CD4-positive, alpha-beta T cell treated with Interferon gamma for 1 hour (primary cell): ENCODE measurements at places on chromosomes 3 and 15.

DNA sequence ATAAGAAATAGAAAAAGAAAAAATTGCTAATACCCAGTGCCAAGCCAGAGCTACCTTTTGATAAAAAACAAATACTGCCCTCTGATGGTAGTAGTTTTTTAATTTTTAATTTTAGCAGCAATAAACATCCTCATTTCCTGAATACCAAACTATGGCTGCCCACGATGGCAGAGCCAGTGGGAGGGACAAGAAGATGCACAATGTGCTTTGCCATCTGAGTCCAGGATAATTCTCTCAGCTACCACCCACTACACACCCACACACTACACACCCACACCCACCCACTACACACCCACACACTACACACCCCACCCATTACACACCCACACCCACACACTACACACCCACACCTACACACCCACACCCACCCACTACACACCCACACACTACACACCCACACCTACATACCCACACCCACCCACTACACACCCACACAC lies 17.8 kb downstream of the CEP19 start:
- peak; percentile 46 for DNase-seq

GRCh38 chr3:45565342-45565741 lies 29.2 kb upstream of the LIMD1 start:
- DNase-seq = no peak

- DNase-seq = no peak
Measured at GRCh38 chr3:99506-99905, 97.1 kb upstream of the CHL1 start.

- DNase-seq = no peak
Measured at GRCh38 chr3:149291178-149291577, 42.3 kb downstream of the TM4SF18 start.

DNA sequence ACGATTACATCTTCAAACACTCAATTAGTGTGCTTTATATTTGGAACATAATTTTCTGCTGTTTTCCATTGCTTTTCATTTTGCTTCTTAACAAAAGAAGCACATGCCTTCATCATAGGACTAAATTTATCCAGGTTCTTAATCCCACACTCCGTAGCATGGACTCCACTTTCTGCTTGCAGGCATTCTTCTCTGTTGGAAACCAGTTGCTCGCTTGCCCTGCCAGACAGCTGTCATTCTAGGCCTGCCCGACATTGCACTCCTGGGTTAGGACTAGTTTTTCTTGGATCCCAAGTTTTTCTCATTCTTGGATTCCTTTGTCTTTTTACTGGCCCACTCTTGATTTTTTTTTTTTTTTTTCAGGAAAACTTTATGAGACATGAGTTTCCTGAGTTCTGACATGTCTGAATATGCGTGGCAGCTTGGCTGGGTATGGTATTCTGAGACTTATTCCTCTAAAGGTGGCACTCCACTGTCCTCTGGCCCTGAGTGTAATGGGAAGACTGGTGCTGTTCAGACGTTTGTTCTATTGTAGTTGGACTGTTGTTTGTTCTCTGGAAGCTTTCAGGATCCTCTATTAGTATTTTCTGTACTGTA lies 6.3 kb upstream of the ATP1B3 start:
- no peak for DNase-seq

- DNase-seq = no peak
Measured at GRCh38 chr3:112230033-112230432, 64.0 kb downstream of the SLC9C1 start.

GRCh38 chr3:56291244-56291680 lies 177.0 kb downstream of the ERC2 start:
- no peak for DNase-seq

- no peak for DNase-seq
Measured at GRCh38 chr3:177787279-177788041, 590.2 kb upstream of the TBL1XR1 start.

DNA sequence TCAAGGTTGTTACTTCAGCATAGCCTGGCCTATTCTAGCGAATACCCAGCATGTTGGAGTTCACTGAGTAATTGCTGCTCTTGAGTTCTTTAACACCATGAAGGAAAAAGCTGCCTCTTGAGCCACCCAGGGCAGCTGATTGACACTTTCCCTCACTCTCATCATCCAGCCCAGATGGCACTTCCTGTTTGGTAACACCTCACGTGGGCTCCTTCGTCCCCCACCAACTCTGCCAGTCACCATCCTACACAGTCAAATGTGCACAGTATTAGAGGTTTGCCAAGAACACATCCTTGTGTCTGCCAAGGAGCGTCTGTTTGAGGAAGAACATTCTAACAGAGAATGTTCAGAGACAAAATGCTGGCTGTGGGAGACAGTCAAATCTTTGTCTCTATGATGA lies 266.3 kb downstream of the RPLP1 start:
- peak; percentile 67 for DNase-seq

DNA sequence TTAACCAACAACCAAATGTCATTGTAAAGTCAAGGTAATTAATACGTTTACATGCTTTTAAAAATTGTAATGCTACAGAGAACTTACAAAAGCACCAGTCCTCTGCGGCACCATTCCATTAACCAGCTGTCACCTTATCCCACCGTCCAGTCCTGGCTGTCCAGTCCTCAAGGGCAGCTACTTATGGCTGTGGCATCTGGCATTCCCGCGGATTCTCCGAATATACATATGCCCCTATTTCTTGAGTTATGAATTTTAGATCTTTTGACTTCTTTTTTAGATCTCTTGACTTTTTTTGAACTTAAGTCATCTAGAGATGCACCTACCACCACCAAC lies 382 bp upstream of the POMGNT2 start:
- no peak for DNase-seq

DNA sequence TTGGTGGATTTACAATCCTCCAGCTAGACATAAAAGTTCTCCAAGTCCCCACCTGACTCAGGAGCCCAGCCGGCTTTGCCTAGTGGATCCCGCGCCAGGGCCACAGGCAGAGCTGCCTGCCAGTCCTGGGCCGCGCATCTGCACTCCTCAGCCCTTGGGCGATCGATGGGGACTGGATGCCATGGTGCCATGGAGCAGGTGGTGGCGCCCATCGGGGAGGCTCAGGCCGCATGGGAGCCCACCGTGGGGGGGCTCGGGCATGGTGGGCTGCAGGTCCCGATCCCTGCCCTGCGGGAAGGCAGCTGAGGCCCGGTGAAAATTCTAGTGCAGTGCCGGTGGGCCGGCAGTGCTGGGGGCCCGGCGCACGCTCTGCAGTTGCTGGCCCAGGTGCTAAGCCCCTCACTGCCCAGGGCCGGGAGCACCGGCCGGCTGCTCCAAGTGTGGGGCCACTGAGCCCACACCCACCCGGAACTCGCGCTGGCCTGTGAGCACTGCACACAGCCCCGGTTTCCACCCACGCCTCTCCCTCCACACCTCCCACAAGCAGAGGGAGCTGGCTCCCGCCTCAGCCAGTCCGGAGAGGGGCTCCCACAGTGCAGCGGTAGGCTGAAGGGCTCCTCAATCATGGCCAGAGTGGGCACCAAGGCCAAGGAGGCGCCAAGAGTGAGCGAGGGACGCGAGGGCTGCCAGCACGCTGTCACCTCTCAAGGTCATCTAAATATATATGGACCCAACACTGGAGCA lies 38.8 kb upstream of the IGSF11 start:
- no peak for DNase-seq

GRCh38 chr15:77505556-77505955 lies 84.9 kb downstream of the HMG20A start:
- no peak for DNase-seq

DNA sequence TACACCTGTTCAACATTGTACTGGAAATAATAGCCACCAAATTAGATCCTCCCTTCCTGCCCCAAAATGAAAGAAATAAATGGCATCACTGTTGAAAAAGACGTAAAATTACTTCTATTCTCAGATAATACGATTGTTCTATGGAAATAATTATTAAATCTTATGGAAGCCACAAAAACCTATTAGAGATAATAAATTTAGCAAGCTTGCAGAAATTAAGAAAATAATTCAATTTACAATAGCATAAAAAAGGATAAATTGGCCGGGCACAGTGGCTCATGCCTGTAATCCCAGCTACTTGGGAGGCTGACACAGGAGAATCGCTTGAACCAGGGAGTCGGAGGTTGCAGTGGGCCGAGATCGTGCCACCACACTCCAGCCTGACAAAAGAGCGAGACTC lies 57.8 kb downstream of the PPCDC start:
- no peak for DNase-seq

GRCh38 chr3:17602126-17602525 lies 140.3 kb downstream of the TBC1D5 start:
- no peak for DNase-seq

DNA sequence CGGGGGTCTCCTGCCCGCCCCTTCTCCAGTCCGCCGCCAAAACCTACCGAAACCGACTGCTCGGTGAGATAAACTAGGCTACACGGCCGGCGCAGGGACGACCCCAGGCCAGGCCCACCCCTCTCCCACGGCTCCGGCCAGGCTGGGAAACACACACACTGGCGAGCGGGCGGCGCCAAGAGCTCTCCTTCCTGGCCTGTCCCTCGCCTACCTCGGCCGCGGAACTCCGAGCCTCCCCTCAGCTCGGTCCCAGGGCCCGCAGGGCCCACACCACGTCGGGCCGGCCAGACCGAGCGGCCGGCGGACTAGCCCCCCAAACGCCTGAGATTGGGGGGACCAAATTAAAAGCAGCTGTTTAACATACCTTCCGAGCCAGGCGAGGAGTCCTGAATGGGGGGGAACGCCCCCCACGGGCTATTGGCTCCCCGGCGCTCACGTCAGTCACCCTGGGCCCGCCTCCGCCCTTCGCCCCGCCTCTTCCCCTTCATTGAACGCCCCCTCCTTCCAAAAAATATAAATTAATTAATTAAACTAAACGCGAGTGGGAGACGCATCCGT lies 4.0 kb upstream of the SIN3A start:
- DNase-seq = peak; percentile 83

GRCh38 chr3:11643201-11643603 lies 513 bp downstream of the VGLL4 start:
- DNase-seq = peak; percentile 11

- no peak for DNase-seq
Measured at GRCh38 chr3:195889870-195890295, 18.5 kb downstream of the TNK2 start.

GRCh38 chr15:85412956-85413854 lies 32.8 kb downstream of the AKAP13 start:
- peak; percentile 77 for DNase-seq

DNA sequence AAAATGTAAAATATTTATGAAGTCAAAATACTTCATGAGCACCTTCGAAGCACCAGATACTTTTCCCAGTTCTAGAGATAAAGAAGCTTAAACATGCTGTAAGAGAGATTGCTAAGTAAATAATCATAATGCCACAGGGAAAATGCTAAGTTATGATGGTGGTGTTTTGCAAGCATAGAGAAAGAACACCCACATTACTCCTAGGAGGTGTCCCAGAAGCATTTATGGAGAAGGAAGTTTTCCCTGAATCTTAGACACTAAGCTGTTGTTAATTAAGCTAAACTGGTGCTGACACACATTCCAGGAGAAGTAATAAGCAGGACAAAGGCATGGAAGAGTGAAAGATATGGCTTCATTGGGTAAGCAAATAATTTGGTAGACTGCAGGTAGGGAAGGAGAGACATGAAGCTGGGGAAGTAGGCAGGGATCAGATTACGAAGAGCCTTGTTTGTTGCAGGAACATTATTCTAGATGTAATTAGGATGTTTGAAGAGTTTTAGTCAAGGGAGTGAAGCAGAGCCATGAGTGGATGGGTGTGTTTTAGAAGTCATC lies 40.4 kb upstream of the CHMP2B start:
- no peak for DNase-seq

GRCh38 chr15:49372366-49372765 lies 50.7 kb upstream of the FGF7 start:
- no peak for DNase-seq

DNA sequence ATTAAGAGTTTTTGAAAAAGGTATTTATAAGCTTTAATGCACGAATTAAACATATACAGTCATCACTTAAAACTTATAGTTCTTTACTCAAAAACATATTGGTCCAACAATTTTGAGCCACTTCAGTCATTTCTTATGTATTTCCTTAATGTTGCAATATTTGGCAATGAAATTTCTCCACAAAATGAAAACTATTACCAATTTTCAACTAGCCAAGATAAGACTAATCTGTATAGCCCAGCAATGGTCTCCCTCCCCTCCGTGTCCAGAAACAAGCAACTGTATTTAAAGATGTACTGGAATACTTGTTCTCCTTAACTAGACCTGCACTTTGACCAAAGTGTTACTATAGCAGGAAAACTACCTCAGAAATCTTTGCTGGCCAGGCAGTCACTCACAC lies 9.2 kb downstream of the ARF4 start:
- no peak for DNase-seq

- no peak for DNase-seq
Measured at GRCh38 chr3:36214460-36214859, 165.8 kb upstream of the STAC start.
